Activated CD8-positive, alpha-beta memory T cell treated with anti-CD3 and anti-CD28 coated beads for 48 hours (primary cell): ENCODE measurements at places on chromosomes 3 and 15.

GRCh38 chr3:189624130-189624529, 7.1 kb upstream of the TP63 start:
- no peak for DNase-seq

DNA sequence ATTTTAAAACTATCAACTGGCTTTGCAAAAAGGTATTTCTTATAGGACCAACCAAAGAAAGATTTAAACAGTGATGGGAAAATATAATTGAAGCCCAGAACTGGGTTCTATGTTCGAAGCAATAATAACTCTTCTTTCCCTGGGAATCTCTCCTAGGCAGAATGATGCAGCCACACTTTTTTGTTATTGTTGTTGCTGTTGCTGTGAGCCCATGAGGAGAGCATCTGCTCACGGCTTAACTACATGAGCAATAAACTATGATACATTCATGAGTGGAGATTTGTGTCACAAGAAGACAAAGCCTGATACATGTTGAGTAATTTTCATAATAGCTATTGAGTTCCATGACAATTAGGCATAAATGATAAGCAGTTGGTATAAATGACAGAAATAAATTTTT, 80.5 kb downstream of the CRTC3 start:
- no peak for DNase-seq

- peak; percentile 50 for DNase-seq
Measured at GRCh38 chr3:69085833-69086722, 1.3 kb downstream of the ARL6IP5 start.

- DNase-seq = no peak
Measured at GRCh38 chr15:58015565-58015964, 49.9 kb downstream of the ALDH1A2 start.

DNA sequence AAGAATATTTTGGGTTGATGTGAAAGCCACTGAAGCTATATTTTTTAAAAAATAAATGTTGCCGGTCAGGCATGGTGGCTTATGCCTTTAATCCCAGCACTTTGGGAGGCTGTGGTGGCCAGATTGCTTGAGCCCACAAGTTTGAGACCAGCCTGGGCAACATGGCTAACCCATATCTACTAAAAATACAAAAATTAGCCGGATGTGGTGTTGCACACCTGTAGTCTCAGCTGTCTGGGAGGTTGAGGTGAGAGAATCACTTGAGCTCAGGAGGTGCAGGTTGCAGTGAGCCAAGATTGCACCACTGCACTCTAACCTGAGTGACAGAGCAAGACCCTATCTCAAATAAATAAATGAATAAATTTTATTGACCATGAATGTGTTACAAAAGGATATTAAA, 39.6 kb downstream of the GOLM2 start:
- DNase-seq = no peak

GRCh38 chr3:179415377-179415776, 35.9 kb downstream of the GNB4 start:
- DNase-seq = no peak

- no peak for DNase-seq
Measured at GRCh38 chr15:27468151-27468591, 497.2 kb downstream of the GABRG3 start.

GRCh38 chr3:139757448-139758030, 79.8 kb upstream of the NMNAT3 start:
- no peak for DNase-seq

- no peak for DNase-seq
Measured at GRCh38 chr3:29514170-29514569, 233.3 kb downstream of the RBMS3 start.
